Fibroblast of lung (primary cell): ENCODE measurements at places on chromosomes 2 and 18. TPM values are rescaled to one million over a fixed set of nuclear protein-coding genes. Genes with fewer than 3 reads are reported as not detected.

Gene CLEC4F
- not detected in 2 replicates for polyA plus RNA-seq

Gene C1QL2
- polyA plus RNA-seq = not detected in 2 replicates

Gene NT5C1B
- not detected in 2 replicates for polyA plus RNA-seq

Gene RGPD8
- polyA plus RNA-seq = 2.6 and 3.3 TPM in 2 replicates

Gene FOXD4L1
- not detected in 2 replicates for polyA plus RNA-seq

Gene KYNU
- 0.26 and 1.7 TPM in 2 replicates for polyA plus RNA-seq

Gene SIX3
- polyA plus RNA-seq = not detected in 2 replicates

Gene NMUR1
- polyA plus RNA-seq = 0.01 and 0.02 TPM in 2 replicates

Gene CAPN14
- 0.05 and 0.07 TPM in 2 replicates for polyA plus RNA-seq

Gene CDH2
- polyA plus RNA-seq = 15.3 and 18.9 TPM in 2 replicates

- no peak overlapping the region for H3K4me3 ChIP-seq
- H3K36me3 ChIP-seq = no peaks in the 10 kb centered on the region
Measured at GRCh38 chr18:72848503-72849237, 19.1 kb downstream of the NETO1 start.

GRCh38 chr2:11533278-11534070 is at the start of gene GREB1:
Gene GREB1 (plus strand): TSS chr2:11534045. CDS start chr2:11556615, 22,570 bp downstream.
- H3K4me3 ChIP-seq = no peak within 1 kb of the TSS
- no peak within 1 kb of the TSS for H3K27ac ChIP-seq
- peak; percentile 91 for DNase-seq
- H3K4me1 ChIP-seq = no peaks in the 10 kb centered on the region
- peaks cover 5% of the 10 kb centered on the region for H3K27me3 ChIP-seq
- no peaks in the 10 kb centered on the region for H3K36me3 ChIP-seq

DNA sequence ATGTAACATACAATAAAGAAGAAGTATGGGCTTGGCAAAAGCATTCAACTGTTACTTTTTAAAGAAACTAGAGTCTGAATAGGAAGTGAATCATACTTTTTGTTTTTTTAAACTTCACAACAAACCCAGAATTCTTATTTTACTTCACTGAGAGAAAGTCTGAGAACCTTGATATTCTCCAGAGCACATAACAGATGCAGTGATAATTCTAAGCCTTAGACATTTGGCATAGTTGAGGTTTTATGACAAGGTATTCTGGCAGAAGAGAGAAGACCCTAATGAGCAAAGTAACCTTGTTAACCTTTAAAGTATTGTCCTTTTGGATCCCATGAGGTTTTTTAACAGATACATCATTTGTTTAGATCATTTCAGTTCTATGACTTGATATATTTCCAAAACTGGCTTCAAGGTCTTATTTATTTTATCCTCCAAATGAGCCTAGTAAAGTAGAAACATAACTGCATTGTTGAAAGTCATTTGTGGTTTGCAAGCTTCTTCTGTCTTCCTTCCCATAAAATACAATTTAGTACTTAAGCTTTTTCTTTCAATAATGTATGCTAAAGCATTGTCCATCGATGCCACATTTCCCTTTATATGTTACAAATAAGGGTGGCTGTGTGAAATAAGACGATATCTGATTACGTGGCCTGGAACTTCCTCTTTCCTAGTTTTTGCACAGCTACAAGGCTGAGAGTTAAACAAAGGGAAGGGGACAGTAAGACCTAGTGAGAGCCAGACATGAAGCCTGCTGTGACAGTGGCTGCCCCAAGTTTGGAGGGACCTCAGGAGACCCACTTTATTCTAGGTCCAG is 86.1 kb upstream of the ITPRID2 start:
- H3K4me3 ChIP-seq = no peak overlapping the region
- H3K27me3 ChIP-seq = no peaks in the 10 kb centered on the region
- DNase-seq = peak; percentile 35
- H3K4me1 ChIP-seq = peaks cover 13% of the 10 kb centered on the region

- H3K27me3 ChIP-seq = no peaks in the 10 kb centered on the region
- DNase-seq = no peak
- no peaks in the 10 kb centered on the region for H3K36me3 ChIP-seq
- H3K4me1 ChIP-seq = peaks cover 2% of the 10 kb centered on the region
Measured at GRCh38 chr18:3789525-3789924, 339.6 kb downstream of the TGIF1 start.

GRCh38 chr18:58314284-58314683 is 270.3 kb downstream of the NEDD4L start:
- H3K4me1 ChIP-seq = peaks cover 2% of the 10 kb centered on the region
- peak; percentile 95 for DNase-seq
- no peak overlapping the region for H3K4me3 ChIP-seq

GRCh38 chr18:72726201-72726600 is 141.6 kb downstream of the NETO1 start:
- no peaks in the 10 kb centered on the region for H3K4me1 ChIP-seq
- no peak for DNase-seq
- no peaks in the 10 kb centered on the region for H3K36me3 ChIP-seq
- no peaks in the 10 kb centered on the region for H3K27me3 ChIP-seq

DNA sequence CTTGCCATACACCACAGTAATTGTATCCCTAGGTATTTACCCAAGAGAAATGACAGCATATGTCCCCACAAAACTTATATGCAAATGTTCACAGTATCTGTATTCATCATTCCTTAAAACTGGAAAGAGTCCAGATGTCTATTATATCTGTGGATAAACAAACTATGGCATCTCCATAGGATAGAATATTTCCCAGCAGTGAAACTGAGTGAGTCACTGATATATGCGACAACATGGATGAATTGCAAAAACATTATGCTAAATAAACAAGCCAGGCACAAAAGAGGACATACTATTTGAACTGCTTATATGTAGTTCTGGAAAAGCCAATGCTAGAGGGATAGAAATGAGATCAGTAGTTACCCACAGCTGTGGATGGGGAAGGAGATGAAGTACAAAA is 359.4 kb upstream of the DSEL start:
- no peak overlapping the region for H3K27ac ChIP-seq
- peak; percentile 8 for DNase-seq
- H3K4me3 ChIP-seq = no peak overlapping the region
- no peaks in the 10 kb centered on the region for H3K4me1 ChIP-seq

DNA sequence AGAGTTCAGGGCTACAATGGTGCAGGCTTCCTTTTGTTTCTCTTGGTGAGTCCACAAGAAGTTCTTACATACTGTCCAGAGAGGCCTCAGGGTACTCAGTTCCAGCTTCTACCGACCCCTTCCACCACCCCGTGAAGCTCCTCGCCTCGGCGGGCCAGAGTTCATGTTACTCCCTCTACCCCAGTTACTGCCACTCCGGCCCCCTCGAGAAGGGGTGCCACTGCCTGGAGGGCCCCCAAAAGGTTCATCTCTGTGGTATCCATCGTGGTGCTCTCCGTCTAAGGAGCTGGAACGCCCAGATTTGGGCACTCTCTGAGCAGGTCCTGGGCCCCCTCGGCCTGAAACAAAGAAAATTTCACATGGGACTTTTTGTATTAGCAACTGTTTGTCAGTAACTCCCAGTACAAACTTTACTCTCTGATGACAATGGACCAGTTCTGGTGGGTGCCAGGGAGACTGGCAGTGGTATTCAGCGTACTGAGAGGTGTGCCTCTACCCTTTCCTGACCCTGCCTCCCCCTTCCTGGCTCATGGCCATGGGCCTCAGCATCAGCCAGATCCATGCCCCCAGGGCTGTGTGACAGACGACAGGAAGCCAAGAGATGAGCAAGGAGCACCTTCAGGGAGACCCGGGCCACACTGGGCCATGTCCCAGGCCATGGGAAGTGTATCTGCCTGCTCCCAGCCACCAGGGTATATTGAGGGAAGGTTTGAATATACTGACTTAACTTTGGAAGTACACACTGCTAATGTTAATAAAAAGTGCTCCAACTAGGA is 5.1 kb downstream of the SFT2D3 start:
- no peaks in the 10 kb centered on the region for H3K27me3 ChIP-seq
- no peak overlapping the region for H3K4me3 ChIP-seq
- peak overlapping the region; percentile 51 for H3K27ac ChIP-seq
- no peaks in the 10 kb centered on the region for H3K4me1 ChIP-seq

DNA sequence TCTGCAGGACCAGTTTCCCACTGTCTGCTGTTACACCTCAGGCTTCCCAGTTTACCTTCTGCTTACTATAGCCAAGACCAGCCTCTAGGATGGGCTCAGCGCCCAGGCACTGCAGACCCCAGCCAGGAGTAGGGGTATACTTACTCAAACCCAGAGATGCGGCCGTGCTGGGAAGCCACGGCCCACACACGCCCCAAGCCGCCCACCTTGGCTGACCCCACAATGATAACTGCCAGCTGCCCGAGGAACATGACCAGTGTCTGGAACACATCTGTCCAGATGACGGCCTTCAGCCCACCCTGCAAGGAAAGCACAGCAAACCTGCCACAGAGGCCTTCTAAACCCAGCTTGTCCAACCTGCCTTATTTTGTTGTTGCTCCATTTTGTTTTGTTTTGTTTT is 6.6 kb upstream of the ATRAID start:
- no peak for DNase-seq
- peaks cover 16% of the 10 kb centered on the region for H3K36me3 ChIP-seq
- no peaks in the 10 kb centered on the region for H3K4me1 ChIP-seq
- H3K27ac ChIP-seq = no peak overlapping the region
- no peak overlapping the region for H3K4me3 ChIP-seq

DNA sequence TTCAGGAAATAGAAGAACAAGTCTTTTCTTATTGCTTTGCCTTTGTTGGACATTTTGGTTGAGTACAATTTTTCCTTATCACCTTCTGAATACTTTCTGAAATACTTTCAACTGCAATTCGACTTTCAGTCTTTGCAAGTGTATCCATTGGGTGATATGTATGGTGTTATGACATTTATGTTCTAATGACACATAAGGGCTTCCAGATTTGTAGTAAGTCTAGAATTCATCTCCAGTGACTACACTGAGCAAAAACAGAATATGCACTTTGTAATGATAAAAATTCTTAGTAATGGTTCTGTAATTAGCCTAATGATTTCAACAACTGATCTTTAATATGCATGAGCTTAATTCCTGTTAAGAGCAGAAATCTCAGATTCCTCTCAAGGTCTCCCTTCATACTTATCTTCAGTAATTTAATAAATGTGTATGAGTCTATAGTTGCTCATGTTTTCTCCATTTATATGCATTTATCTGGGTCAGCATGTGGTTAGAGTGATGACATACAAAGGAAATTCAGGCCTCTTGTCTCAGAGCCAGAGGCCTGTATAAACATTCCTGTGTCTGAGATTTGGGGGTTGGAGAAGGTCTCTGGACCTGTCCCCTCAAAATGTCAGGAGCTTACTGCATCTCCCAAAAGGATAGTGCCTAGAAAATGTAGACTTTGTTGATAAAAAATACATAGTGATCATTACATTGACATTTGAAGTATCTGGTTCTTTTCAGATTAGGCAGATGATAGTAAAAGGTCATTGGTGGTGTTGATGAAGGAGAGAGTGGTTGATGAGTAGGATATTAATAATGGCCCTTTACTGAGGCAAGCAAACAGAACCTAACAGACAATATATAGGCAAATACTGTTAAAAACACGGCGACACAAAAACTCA is 114.9 kb downstream of the QPCT start:
- peak; percentile 94 for DNase-seq
- H3K4me3 ChIP-seq = no peak overlapping the region
- no peaks in the 10 kb centered on the region for H3K36me3 ChIP-seq
- H3K27ac ChIP-seq = peak overlapping the region; percentile 92

- no peak overlapping the region for H3K4me3 ChIP-seq
- no peaks in the 10 kb centered on the region for H3K4me1 ChIP-seq
- peak; percentile 63 for DNase-seq
- H3K36me3 ChIP-seq = no peaks in the 10 kb centered on the region
Measured at GRCh38 chr2:174344716-174345461, 10.1 kb downstream of the SP9 start.

GRCh38 chr2:73037947-73038585 is 33.4 kb downstream of the SFXN5 start:
- no peak overlapping the region for H3K4me3 ChIP-seq
- no peaks in the 10 kb centered on the region for H3K36me3 ChIP-seq

DNA sequence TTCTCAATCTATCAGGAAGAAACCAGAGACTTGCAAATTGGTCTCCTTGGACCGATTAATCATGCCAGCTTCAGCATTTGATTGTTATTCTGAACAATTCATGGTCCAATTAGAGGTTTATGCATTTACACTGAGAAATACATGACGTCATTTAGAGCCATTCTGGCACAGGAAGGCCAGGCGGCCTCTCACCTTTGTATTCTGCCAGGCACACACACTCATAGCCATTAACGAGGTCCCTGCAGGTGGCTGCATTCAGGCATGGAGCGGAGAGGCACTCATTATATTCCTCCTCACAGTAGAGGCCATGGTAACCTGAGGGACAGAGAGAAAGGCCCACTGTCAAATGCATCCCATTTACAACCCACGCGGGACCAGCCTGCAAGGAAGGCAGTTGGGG is 146.8 kb upstream of the PID1 start:
- no peak for DNase-seq
- peaks cover 5% of the 10 kb centered on the region for H3K4me1 ChIP-seq
- H3K4me3 ChIP-seq = no peak overlapping the region

GRCh38 chr2:53562407-53562806 is 205.2 kb upstream of the CHAC2 start:
- H3K27ac ChIP-seq = no peak overlapping the region
- H3K27me3 ChIP-seq = no peaks in the 10 kb centered on the region
- no peaks in the 10 kb centered on the region for H3K4me1 ChIP-seq
- DNase-seq = no peak
- H3K4me3 ChIP-seq = no peak overlapping the region
- H3K36me3 ChIP-seq = no peaks in the 10 kb centered on the region

DNA sequence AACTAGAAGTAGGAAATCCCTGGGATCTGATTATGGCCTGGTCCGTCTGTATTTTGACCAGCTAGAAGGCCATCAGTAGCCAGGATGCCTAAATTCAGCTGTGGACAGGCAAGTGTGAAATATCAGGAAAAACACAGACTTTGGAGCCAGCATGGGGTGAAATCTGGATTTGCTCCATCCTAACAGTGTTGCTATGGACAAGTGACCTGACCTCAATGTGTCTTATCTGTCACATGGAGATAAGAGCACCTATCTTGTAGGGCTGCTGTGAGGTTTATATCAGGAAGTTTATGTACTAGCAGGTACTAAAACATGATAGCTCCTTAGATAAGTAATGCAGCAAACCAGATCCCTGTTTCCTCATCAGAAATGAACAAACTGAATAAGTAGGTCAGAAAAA is 460.4 kb downstream of the STK39 start:
- no peaks in the 10 kb centered on the region for H3K27me3 ChIP-seq
- DNase-seq = no peak
- H3K4me1 ChIP-seq = no peaks in the 10 kb centered on the region
- no peak overlapping the region for H3K27ac ChIP-seq

- no peaks in the 10 kb centered on the region for H3K36me3 ChIP-seq
- peaks cover 3% of the 10 kb centered on the region for H3K4me1 ChIP-seq
Measured at GRCh38 chr2:207181526-207182274, 16.0 kb upstream of the KLF7 start.

- DNase-seq = no peak
- H3K4me3 ChIP-seq = no peak overlapping the region
- H3K36me3 ChIP-seq = no peaks in the 10 kb centered on the region
- H3K27ac ChIP-seq = no peak overlapping the region
- peaks cover 10% of the 10 kb centered on the region for H3K4me1 ChIP-seq
Measured at GRCh38 chr2:43317680-43318079, 91.3 kb upstream of the ZFP36L2 start.
